ENCODE measurements at places on chromosomes 13 and 19.

GRCh38 chr19:34676697-34677385 lies at the start of gene SCGB2B2:
Gene SCGB2B2, minus strand, starts transcription at chr19:34677159. Its CDS starts 82,596 bp downstream, at chr19:34594563.
- no peak for DNase-seq

- no peak for DNase-seq
Observed at GRCh38 chr13:62875118-62875640, 1459.5 kb upstream of the PCDH20 start.

DNA sequence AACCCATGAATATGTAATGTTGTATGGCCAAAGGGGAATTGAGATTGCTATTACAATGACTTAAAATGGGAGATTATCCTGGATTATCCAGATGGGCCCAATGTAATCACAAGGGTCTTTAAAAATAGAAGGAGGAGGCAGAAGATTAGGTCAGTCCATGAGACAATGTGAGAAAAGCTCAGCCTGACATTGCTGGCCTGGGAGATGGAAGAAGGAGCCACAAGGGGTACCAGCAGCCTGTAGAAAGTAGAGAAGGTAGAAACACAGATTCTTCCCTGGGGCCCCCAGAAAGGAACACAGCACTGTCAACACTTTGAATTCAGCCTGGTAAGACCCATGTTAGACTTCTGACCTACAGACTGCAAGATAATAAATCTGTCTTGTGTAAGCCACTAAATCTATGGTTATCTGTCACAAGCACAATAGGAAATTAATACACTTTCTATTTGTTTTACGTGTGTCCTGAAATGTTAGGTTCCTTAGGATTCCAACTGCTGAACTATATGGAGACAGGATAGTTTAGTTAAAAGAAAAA lies 132.9 kb upstream of the SERP2 start:
- DNase-seq, result no peak

- no peak for DNase-seq
Observed at GRCh38 chr13:67855741-67856238, 625.7 kb upstream of the PCDH9 start.

GRCh38 chr13:42580644-42581043 lies 6.7 kb downstream of the TNFSF11 start:
- DNase-seq, result no peak

GRCh38 chr19:51402117-51402516 lies 11.7 kb upstream of the C19orf84 start:
- DNase-seq, result no peak

- no peak for DNase-seq
Observed at GRCh38 chr13:36915106-36915505, 4.9 kb downstream of the SMAD9 start.

Measured in nucleus accumbens (tissue), 56 donors.